ENCODE measurements at places on chromosomes 13 and 19. TPM values are rescaled to one million over a fixed set of nuclear protein-coding genes. Genes with fewer than 3 reads are reported as not detected.
A peak's percentile ranks its signal among the peaks of the same experiment; 100 is the strongest.

The CD22 gene
- total RNA-seq, result 3.7 TPM

DNA sequence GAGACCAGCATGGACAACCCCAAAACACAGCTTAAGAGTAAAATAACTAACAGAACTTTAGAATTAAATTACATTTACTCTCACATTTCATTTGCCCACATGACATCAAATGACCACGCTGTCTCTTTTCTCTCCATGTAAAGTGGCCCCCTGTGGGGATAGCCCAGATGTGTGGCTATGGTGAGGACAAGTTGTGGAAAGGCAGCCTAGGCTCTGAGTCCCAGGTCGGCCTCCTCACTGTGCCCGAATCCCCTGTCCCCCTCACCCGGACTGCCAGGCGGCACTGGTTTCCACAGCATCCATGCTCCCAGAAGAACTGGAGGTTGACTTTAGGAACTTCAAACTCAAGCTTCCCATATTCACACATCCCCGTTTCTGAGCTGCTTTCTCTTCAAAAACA is 111.8 kb upstream of the UQCRFS1 start:
- no peak for DNase-seq

GRCh38 chr19:18058208-18059009 is 28.3 kb downstream of the IL12RB1 start:
- DNase-seq, result peak; percentile 96

The APC2 gene
- 0.10 TPM for total RNA-seq

Data from posterior vena cava (tissue), 2 donors.